MV-4-11 (cell line): ENCODE measurements at places on chromosomes 13 and 19.

DNA sequence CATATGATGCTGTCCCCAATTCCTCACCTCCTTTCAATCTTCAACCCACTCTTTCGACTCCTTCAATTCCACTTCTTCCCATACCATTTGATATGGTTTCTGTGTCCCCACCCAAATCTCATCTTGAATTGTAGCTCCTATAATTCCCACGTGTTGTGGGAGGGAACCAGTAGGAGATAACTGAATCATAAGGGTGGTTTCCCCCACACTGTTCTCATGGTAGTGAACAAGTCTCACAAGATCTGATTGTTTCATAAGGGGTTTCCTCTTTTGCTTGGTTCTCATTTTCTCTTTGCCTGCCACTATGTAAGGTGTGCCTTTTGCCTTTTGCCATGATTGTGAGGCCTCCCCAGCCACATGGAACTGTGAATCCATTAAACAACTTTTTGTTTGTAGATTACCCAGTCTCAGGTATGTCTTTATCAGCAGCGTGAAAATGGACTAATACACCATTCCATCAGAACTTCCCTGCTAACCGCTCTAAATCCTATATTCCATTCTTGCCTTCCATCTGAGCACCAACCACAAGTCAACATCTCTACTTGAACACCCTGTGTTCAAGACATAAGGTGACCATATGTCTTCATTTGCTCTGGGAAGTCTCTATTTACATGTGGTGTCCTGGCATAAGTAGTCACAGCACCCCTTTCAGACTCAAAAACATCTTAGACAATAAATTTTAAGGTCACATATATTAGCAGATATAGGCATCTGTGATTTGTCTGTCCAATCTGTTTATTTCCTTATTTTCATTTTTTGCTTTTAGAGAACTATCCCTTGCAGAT is 122.9 kb downstream of the TSHZ3 start:
- no peak for DNase-seq

- DNase-seq = no peak
Measured at GRCh38 chr13:99834246-99834645, 137.3 kb downstream of the ZIC5 start.

GRCh38 chr19:15248106-15248505 is 15.9 kb upstream of the EPHX3 start:
- DNase-seq = no peak

DNA sequence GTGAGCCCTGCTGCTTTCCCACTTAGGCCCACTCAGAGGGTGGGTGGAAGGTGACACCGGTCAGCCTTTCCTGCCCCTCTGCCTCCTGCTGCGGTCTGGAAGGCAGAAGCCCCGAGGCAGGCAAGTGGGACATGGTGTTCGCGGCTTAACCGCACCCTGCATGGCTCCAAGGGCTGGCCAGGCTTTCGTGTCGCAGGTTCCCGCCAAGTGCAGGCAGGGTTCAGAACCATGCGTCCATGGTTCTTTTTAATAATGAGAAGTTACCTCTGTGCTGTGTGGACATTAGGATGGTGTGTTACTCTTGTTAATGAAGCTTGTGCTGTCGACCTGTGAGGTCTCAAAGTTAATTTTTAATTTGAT is 986 bp downstream of the DGKH start:
- no peak for DNase-seq

- DNase-seq = peak; percentile 82
Measured at GRCh38 chr19:54188215-54188871, 1.0 kb downstream of the MBOAT7 start.

DNA sequence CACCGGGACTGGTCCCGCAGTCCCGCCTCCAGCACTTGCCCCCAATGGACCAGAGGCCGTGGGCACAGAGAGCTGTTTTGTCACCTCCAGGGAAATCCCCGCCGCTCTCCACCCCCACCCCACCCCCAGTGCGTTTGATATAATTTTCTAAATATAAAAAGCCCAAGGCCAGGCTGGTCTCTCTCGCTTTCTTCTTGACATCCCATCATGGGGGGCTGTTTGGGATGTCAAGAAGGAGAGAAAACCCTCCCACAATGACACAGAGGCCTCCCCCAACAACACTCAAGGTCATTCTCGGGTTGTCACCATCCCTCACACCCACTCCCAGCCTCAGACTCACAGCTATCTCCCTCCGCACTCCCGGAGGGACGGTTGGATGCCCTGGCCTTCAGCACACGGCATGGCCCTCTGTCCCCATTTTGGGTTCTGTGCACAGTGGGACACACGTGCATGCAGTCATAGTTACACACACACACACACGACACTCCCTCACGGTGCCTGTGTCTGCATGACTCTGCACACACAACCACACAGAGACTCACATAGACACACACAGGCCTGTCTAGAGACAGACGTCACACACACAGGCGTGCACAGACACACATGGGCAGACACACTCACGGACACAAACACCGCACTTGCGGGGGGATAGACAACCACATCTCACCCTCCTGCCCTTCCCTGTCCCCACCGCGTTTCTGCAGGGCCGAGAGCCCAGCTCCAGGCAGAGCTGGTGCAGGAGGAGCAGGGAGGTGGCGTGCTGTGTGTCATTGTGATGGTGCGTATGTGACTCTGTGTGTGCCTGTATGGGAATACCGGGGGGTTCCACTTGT is 4.8 kb upstream of the NFIC start:
- DNase-seq = no peak

- no peak for DNase-seq
Measured at GRCh38 chr13:20843166-20843565, 59.4 kb downstream of the XPO4 start.

DNA sequence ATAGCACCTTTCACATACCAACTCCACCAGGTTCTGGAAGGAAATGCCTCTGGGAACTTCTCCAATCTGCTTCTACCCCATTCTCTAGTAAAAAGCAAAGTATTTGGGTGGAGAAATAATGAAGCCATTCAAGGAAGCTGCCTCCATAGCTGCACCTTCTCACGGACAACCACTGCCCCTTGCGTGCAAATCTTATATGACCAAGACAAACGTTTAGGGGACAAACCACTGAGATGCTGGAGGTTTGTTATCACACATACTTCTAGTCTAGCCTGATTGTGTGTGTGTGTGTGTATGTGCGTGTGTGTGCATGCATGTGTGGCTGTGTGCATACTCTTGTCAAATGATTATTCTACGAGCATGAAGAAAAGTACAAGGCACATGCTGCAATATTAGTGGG is 6.5 kb upstream of the METTL21C start:
- DNase-seq = no peak

GRCh38 chr13:31962731-31963370 is 68.7 kb upstream of the FRY start:
- DNase-seq = no peak

- peak; percentile 85 for DNase-seq
Measured at GRCh38 chr19:52601025-52601973, 31.2 kb downstream of the ZNF701 start.

GRCh38 chr19:4363571-4364304 is 20.4 kb downstream of the MPND start:
- no peak for DNase-seq

DNA sequence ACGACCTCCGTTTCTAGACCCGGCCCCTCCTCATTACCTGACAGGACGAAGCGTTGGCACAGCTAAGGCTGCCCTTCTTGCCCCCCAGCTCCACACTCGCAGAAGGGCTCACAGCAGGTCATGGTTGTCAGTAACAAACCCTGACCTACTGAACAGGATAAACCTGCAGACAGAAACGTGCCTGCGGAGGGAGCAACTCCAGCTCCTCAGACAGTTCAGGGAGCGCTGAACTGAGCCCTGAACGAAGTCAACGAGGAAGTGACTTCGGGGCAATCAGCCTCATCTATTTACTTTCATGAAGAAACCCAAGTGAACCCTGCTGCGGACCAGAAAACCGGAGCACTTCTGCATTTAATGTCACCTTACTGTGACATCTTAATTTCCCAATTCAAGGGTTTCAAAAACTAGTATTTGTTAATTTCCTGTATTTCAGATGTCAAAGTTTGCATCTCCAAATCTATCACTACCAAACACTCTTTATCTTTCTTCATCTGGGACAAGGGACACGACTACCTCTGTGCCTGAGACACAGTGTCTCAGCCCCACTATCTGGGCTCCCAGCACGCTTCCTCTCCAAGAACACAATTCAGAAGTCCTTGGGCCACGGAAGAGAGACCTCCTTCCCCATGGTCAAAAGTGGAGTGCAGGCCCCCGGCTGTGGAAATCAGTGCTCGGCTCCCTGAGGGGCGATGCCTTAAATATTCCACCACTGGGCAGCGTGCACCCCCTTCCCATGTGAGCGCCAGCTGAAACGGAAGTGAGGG is 40.2 kb downstream of the CARS2 start:
- peak; percentile 94 for DNase-seq

DNA sequence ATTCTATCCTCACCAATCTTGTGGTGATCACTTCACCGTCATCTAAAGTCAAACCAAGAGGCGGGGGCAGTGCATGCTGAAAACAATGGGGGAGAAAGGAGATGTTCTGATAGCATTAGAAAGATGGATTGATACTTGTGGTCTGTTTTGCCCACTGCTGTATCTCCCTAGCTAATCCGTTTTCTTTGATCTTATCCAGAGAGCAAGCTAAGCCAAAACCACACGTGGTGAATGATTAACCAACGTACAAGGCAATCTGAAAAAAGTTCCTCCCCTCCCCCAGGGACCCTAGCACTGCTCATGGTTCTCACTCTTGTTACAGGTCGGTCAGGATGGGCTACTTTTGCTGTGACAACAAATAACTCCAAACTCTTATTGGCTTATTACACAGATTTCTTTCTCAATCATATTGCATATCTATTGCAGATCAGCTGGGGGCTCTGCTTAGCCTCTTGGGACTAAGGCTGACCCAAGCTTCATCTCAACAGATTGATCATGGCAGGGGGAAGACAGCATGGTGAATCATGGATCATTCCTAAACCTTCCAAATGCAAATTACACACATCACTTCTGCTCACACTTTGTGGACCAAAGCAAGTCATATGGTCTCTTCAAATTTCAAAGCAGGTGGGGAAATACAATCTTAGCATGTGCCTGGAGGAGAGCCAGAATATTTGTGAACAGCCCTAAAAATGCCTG is 11.9 kb upstream of the C13orf42 start:
- no peak for DNase-seq

- DNase-seq = no peak
Measured at GRCh38 chr13:72886272-72887067, 104.5 kb downstream of the PIBF1 start.

- DNase-seq = no peak
Measured at GRCh38 chr13:39200249-39200910, 162.1 kb downstream of the NHLRC3 start.

- DNase-seq = no peak
Measured at GRCh38 chr19:33705090-33705847, 83.5 kb downstream of the CHST8 start.

DNA sequence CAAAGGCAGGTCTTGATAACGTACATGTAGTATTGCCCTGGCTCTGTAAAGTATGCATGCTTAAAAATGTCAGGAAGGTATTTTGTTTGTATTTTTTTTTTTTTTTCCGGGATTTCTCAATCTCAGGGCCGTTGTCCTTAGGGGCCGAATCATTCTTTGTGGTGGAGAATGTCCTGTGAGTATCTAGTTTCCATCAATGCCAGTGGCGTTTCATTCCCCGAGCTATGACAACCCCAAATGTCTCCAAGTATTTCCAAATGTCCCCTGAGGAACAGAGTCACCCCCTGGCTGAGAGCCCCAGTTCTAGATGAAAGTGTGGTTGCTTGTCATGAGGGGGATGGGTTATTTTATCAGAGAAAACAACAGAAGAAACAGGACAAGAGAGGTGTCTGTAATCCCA is 68.7 kb downstream of the ACSBG2 start:
- DNase-seq = no peak

GRCh38 chr13:34993470-34993869 is 51.4 kb downstream of the NBEA start:
- no peak for DNase-seq

DNA sequence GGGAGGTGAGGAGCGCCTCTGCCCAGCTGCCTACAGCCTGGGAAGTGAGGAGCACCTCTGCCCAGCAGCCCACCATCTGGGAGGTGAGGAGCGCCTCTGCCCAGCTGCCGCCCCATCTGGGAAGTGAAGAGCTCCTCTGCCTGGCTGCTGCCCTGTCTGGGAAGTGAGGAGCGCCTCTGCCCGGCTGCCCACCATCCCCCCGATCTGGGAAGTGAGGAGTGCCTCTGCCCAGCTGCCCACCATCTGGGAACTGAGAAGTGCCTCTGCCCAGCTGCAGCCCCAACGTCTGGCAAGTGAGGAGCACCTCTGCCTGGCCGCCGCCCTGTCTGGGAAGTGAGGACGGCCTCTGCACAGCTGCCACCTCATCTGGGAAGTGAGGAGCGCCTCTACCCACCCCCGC is 64.3 kb downstream of the ZNF708 start:
- DNase-seq = no peak

- DNase-seq = no peak
Measured at GRCh38 chr13:100544866-100545683, 43.5 kb downstream of the GGACT start.

- DNase-seq = no peak
Measured at GRCh38 chr13:81697826-81698225, 1356.9 kb upstream of the SPRY2 start.

DNA sequence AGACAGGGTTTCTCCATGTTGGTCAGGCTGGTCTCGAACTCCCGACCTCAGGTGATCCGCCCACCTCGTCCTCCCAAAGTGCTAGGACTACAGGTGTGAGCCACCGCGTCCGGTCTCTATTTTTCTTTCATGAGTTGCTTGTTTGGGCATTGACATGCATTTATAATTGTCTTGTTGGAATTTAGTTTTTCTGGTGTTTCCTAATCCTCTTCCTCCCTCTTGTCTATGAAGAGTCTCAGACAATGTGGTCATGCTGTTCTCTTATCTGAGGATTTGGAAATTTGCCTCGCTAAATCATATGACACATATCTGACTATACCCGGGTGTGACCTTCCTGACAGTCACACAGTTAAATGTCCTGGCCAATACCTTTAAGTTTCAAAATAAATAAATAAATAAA is 7.4 kb upstream of the CEACAM18 start:
- peak; percentile 67 for DNase-seq

DNA sequence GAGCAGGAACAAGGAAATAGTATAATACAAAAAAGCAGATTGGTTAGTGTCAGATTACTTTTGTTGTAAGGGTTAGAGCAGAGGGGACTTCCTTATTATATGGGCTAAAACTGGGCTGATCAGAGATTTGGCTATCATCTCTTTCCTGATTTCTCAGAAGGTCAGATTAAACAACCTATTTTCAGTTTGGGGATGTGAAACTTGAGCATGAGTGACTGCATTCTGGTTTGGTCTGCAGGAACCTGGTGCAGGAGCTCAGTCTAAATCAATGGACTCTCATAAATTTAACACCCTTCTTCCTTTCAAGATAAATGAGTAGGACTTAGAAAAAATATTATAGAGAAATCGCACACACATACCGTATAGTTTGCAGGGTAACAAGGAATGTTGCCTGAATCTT is 12.9 kb upstream of the RFXAP start:
- peak; percentile 78 for DNase-seq

DNA sequence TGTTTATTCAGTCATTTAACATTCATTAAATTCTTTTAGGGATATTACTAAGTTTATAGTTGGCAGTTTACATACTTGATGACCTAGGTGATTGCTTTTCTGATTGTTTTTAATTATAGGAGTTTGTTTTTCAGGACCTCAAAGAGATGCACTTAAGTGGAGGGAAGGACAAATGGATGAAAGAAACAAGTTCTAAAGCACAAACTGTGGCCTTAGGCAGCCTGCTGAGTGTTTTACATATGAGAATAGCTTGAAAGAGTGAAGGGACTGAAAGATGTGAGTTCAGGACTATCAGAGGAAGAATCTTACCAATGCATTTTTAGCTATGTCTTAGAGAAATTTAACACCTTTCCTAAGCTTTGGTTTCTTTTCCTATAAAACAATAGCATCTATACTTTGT is 402.6 kb downstream of the KLF12 start:
- DNase-seq = no peak

GRCh38 chr13:30792285-30793000 is 57.1 kb downstream of the ALOX5AP start:
- DNase-seq = peak; percentile 34
